ENCODE measurements at places on chromosomes 12 and 14.

DNA sequence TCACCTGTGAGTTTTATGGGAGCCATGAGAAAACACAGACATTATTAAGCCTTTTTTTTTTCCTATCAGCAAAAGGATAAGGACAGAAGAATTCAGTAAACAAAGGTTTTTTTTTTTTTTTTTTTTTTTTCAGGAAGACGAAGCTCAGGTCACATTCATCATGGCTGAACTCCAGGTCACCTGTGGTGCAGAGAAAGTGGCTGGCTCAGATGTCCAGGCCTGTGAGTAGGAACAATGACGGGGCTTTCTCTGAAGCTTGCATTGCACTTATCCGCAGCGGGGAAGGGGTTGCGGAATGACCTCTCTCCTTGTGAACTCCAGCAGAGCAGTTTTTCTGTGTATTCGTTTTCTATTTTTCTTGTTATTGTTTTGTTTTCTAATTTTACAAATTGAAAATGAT, 759.6 kb upstream of the TMEM132C start:
- DNase-seq = no peak

DNA sequence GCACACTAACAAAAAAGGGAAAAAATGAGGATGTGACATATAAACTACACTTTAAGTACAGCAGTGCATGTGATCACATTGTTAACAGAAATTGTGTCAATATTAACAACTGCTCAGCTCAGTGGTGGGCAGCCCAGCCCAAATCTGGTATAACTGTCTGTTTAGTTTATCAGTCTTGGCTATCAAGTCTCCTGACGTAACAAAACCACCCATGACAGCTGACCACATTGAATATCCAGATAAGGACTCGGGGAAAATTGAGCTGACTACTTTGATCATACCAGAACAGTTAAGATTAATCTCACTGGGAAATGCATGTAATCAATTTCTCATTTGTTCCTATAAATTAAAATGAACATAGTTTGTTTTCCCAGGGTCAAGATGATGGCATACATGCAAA, 396.6 kb downstream of the SNAPC1 start:
- DNase-seq = no peak

- no peak for DNase-seq
These were observed 11.1 kb downstream of the EXOC3L4 start for GRCh38 chr14:103105580-103106150.

- peak; percentile 64 for DNase-seq
These were observed 78.0 kb downstream of the DBX2 start for GRCh38 chr12:44972746-44973421.

GRCh38 chr12:25854991-25855390, 103.5 kb upstream of the RASSF8 start:
- DNase-seq = no peak

GRCh38 chr12:2900642-2901041, 10.0 kb downstream of the TULP3 start:
- no peak for DNase-seq

DNA sequence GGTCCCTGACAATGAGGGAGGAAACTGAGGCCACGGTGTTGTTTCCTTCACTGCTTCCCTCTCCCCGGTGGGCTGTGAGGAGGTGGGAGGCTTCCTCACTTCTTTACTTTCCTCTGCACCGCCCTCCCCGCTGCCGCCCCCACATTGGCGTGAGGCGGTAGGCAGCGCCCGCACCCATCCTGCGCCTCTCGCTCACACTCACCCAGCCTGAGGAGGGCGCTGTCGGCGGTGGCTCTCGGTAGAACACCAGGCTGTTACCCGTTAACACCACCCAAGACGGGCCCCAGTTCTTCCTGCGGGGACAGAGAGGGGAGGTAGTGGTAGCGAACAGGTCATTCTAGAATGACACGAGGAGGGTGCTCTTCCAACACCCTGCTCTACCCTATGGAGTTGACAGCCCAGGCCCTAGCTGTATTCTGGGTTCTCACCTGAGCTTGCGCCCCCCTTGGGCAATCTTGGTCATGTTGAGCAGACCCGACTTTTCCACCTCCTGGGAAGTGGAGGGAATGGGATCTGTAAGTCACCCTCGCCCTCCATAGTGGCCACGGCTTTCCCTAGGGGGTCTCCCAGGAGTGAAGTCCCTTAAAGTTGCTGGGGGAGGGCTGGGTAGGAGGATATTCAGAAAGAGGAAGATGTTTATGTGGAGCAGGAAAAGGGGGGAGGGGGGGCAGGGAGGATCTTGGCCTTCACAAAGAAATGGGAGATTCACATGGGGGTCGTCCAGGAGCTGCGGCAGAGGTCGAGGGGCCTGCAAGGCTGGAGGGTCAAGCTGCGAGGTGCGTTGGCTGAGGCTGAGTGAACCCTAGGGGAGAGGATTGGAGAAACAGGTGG, 3.3 kb downstream of the ARHGAP9 start:
- DNase-seq = no peak

- DNase-seq = no peak
These were observed 35.8 kb downstream of the SLC6A12 start for GRCh38 chr12:177980-178828.

All from H7 (cell line).